ENCODE measurements at places on chromosomes 11 and 22.

DNA sequence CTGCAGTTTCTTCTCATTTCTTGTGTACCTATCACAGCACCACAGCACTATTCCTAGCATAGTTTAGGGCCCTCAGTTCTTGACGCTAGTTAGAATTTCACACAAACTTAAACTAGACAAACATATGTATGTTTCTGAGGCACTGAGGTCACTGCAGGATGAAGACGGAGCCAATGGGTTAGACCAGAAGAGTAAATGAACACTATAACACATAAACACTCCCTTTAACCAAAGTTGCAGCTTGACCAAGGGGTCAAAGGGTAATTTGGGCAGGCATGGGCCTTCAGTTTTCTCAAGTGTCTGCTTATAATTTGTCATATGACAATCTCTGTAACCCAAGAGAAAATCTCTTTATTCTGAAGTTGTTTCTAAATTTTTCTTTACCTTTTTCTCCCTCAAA is 12.9 kb upstream of the HBE1 start:
- no peak for DNase-seq

- no peak for DNase-seq
Observed at GRCh38 chr11:81787584-81788049, 946.0 kb downstream of the FAM181B start.

- no peak for DNase-seq
Observed at GRCh38 chr11:63813563-63814382, 517 bp downstream of the SPINDOC start.

DNA sequence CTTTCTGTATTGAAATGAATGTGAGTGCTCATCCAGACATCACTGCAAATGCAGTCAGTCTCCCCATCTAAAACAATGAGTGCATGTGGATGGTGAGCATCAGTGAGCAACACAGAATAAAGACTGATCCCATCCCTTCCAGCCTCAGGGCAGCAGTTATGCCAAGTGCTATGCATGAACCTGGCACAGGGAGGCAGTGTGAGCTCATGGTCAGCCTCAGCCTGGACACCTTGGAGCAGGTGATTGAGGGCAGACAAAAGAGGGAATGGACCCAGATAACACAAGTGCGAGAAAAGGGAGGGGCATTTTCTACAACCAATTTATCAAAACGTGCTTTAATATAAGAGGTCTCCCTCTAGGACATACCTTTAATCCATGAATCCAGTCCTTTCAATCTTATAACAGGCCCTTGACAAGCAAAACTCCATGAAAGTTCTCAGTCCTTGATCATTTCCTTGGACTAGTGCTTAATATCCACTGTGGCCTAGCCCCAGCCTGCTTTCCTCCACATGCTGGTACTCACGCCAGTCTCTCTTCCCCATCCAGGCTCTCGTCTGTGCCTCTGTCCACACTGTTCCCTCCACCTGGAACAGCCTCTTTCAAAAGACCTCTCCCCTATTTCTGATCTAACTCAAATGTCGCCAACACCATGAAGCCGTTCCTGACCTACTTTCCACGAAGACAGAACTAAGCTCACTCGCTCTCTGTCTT is 50.5 kb upstream of the LRRC55 start:
- no peak for DNase-seq

DNA sequence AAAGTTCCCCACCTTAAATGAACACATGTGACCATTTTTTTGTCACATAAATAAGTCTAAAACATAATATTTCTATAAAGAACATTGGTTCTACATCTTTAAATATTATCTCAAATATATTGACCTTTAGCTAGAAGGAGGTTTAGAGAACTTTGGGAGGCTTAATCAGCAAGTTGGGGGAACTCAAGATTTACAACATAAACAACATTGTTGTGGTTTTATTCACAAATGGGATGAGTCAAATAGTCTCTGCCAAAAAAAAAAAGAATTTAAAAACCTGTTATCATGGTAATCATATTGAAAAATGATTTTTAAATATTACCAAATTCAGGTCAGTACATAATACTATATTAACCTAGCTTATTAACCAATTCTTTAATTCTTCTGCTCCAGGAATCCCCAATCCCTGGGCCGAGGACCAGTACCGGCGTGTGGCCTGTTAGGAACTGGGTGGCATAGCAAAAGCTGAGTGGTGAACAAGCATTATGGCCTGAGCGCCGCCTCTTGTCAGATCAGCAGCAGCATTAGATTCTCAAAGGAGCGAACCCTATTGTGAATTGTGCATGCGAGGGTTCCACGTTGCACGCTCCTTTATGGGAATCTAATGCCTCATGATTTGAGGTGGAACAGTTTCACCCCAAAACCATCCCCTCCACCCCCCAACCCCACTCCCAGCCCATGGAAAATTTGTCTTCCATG is 98.2 kb downstream of the RDX start:
- no peak for DNase-seq

GRCh38 chr11:116193321-116194131 is 579.3 kb downstream of the BUD13 start:
- no peak for DNase-seq

DNA sequence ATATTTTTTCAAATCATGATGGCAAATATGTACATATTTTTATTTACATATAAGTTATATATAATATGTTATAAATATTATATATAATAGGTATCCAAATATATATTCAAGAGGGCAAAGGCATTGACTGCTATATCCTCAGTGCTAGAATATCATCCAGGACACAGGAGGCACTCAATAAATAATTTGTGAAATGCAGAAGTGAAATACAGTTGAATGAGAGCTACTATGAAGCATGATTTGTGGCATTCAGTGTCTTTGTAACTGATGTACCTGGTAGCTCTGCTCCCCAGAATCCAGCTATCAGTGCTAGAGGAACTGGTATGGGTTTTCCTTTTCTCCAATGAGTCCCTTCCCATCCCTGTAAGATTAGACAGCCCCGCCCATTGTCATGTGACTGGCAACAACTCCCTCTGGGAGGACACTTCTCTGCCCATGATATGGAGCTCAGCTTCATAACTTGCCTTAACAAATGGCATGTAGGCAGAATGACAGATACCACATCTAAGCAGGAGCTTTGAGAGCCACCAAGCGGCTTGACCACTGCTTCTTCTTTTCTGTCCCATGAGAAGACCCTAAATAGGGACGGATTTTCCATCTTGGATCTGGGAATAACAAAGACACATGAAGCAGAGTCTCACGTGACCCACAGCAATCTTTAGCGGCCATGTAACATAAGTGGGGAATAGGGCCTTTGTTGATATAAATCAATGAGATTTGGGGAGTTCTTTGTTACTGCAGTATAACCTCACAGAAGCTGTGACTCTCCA is 10.2 kb upstream of the CD82 start:
- no peak for DNase-seq

DNA sequence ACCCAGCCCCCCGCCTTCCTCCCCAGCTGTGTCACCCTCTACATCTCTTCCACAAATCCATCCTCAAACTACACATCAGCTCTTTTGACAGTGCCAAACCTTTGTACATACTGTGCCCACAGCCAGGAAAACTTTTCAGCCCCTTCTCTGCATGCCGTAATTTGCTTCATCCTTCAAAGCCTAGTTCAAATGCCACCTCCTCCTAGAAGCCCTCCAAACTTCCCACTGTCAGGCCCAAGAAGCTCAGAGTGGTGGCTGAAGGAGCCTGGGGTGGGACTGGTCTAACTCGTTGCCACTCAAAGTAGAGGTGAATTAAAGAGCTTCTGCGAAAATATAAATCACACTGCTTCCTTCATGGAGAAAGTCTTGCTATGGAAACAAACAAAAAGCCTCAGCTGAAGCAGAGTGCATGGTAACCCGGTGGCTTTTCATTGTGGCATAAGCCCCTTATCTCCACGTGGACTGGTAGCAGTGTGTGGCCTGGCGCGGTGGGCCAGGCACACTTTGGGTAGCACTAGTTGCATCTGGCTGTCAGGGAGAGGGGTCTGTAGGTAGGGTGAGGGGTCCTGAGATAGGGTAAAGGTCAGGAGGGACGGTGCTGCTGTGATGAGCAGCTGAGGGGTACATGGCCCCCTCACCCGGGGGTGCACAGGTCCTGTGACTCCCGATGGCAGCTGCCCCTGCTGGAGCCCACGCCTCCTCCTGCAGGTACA is 76.9 kb downstream of the MYO7A start:
- DNase-seq, result no peak

GRCh38 chr11:86056351-86056854 is 12.5 kb downstream of the PICALM start:
- no peak for DNase-seq

DNA sequence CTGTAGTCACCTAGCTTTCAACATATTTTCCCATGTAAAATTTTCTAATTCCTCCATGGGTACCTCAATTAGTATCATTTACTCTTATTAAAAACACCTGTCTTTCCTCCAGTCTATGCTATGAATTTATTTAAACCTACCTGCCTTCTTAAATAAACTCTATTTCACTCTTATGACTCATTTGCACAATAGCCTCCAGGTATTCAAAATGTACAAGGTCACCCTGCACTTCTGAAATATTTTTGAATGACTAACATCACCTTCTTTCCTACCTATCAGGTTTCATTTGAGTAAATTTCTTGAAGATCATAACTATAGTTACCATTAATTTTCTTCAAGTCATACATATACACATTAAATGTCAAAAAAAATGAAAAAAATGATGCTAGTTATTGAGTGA is 939.7 kb downstream of the DLG2 start:
- no peak for DNase-seq

DNA sequence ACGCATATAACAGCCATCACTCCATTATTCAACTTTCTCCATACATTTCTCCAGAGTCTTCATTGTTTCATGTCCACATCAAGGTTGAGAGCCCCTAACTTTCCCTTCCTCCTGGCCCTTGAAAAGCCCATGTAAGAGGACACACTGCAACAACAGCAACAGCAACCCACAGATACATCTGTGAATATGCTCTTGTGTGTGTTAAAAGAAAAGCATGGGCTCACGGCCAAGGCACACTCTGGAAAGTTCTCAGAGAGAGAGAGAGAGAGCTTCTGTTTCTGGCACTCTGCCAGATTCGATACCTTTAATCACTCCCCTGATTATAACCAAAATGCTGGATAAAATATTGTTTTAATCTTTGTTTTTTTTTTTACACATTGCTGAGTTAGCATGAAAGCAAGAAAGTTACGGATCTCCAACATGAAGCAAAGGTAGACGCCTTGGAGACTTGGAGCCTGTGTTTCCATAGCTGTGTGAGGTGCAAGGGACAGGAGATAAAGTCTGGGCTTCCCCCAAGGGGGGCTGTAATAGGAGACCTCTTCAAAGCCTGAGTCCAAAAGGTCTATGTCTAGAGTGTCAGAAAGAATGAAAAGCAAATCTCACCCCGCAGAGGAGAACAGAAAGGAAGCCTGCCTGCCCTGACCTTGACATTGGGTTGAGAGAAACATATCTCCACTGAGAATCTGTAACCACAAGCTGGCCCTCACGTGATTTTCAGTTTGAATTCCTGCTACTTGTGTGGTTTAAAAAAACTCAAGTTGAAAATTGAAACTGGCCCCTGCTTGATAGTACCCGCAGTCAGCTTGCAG is 33.7 kb upstream of the MPPED1 start:
- DNase-seq, result no peak

DNA sequence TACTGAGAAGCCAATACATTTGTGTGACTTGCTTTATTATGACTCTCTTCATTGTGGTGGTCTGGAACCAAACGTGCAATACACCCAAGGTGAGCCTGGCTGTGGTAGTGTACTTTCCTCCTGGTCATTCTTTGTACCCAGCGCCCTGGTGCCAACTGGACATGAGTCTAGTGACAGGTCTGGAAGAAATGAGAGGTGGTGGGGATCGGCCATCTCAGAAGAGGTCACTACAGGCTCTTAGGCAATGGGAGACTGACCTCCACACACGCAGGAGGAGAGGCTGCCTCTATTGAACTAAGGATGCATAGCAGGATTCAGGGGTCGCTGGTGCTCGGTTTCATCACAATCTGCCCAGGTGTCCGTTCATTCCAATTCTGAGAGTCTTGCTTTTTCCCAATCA is 56.4 kb upstream of the RTL6 start:
- DNase-seq, result peak; percentile 20

GRCh38 chr22:39527481-39527961 is 5.0 kb downstream of the RPS19BP1 start:
- no peak for DNase-seq

DNA sequence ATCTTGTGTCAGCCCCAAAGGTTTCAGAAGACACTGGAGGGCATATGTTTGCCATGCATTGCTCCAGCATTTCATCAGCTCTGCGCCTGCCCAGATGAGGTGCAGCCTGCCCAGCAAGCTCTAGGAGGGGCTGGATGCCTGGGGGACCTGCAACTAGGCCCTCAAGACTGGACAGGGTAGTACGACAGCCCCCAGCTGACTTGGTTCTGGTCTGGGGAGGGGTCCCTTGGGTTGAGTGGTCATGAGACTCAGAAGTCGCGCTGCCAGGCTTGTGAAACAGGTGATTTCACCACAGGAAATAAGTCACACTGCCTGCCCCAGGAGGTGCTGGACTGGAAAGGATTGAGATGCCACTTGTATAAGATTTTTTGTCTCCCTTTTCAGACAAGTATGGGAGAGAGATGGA is 23.4 kb downstream of the TPBGL start:
- peak; percentile 88 for DNase-seq

GRCh38 chr22:50274311-50274710 is 4.1 kb upstream of the MAPK11 start:
- no peak for DNase-seq

DNA sequence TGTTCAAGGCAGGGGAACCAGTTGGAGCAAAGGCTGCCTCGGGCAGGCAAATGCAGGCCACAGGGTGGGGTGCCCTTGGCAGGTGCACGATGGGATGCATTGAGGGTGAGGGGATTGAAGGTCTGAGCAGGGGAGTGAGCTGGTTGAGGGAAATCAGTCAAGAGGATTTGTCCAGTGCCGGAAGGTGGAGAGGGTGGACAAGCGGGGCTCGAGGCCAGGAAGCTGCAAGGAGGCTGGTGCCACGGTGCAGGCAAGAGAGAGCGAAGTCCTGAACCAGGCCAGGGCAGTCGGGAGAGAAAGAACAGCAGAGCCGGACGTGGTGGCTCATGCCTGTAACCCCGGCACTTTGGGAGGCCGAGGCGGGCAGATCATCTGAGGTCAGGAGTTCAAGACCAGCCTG is 10.4 kb upstream of the MS4A10 start:
- DNase-seq, result no peak

DNA sequence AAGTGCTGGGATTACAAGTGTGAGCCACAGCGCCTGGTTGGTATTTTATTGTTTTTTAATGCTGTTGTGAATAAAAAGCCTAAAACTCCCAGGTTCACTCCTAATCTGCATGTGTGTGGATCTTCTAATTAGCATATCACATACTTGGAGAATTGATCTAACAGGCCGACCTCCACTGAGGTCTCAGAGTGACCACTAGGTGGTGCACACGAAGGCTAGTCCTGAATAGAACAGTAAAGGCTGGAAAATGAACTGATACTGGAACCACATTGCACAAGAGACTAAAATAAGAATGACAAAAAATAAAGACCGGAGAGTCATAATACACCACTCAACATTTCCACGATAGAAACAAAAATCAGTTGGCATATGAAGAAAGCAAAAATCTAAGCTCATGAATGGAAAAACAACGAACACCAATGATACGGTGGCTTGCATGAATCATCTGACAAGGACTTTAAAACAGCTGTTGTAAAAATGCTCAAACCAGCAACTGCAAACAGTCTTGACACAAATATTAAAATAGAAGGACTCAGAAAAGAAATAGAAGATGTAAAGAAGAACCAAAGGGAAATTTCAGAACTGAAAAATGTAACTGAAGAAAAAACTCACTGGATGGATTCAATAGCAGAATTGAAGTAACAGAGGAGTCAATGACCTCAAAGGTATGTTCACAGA is 19.2 kb downstream of the PIM3 start:
- DNase-seq, result peak; percentile 73

GRCh38 chr11:134994431-134994830 is 582.4 kb upstream of the B3GAT1 start:
- no peak for DNase-seq
